Left cardiac atrium (tissue), 4 donors: ENCODE measurements at places on chromosomes 7 and 10. TPM values are rescaled to one million over a fixed set of nuclear protein-coding genes. Genes with fewer than 3 reads are reported as not detected.

Gene CFAP70
- total RNA-seq: 1.5 TPM

Gene ACSM6
- total RNA-seq: not detected

Gene KAZALD1
- 7.2 TPM for total RNA-seq

Gene GRM3
- total RNA-seq: not detected

Gene LGI1
- not detected for total RNA-seq

Gene ABCC2
- 0.94 TPM for total RNA-seq

Gene IL15RA
- total RNA-seq: 10.9 TPM
